Glomerular endothelial cell (primary cell): ENCODE measurements at places on chromosomes 16 and 17. TPM values are rescaled to one million over a fixed set of nuclear protein-coding genes. Genes with fewer than 3 reads are reported as not detected.

The TMEM92 gene
- total RNA-seq, result 0.12 and 0.73 TPM in 2 replicates

The LRRC59 gene
- total RNA-seq, result 142 and 157 TPM in 2 replicates

The KRT27 gene
- not detected in 2 replicates for total RNA-seq

The TRPV2 gene
- total RNA-seq, result 58.5 and 67.3 TPM in 2 replicates

The CACNG1 gene
- not detected in 2 replicates for total RNA-seq

The ARL5C gene
- total RNA-seq, result not detected in 2 replicates

The HSPB9 gene
- total RNA-seq, result not detected in 2 replicates

GRCh38 chr17:40615068-40615840 lies 32.4 kb downstream of the SMARCE1 start:
- peak; percentile 16 for DNase-seq

GRCh38 chr16:88731699-88732098 lies 25.4 kb downstream of the CTU2 start:
- DNase-seq, result no peak

DNA sequence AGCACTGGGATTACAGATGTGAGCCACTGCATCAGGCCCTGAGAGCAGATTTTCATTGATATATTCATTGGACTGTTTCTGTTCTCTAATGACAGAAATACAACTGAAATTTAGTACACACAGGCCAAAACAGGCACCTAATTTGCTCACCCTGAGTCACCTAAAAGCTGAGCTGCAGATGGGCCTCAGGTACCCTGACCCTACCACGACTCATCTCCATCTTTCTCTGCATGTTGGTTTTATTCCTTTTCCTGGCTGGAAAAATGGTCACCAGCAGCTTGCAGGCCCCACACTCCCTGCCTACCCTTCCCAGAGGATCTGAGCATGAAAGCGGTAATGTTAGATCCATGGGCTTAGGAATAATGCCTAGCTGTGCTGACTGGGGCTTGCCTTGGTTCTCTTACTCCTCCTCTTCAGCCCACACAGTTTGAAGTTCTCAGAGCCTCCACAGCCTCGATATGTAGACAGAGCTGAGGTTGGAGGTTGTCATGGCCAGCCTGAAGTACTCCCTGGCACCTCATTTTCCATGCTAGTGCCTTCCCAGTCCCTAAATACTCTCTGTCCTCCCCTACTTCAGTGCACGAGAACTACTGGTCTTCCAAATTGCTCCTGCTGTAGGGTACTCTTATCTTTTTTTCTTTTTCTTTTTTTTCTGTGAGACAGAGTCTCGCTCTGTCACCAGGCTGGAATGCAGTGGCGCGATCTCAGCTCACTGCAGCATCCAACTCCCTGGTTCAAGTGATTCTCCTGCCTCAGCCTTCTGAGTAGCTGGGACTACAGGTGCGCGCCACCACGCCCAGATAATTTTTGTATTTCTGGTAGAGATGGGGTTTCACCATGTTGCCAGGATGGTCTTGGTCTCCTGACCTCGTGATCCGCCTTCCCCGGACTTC lies 51.1 kb downstream of the CENPV start:
- DNase-seq, result no peak

GRCh38 chr16:66427871-66428681 lies 981 bp downstream of the BEAN1 start:
- DNase-seq, result no peak

DNA sequence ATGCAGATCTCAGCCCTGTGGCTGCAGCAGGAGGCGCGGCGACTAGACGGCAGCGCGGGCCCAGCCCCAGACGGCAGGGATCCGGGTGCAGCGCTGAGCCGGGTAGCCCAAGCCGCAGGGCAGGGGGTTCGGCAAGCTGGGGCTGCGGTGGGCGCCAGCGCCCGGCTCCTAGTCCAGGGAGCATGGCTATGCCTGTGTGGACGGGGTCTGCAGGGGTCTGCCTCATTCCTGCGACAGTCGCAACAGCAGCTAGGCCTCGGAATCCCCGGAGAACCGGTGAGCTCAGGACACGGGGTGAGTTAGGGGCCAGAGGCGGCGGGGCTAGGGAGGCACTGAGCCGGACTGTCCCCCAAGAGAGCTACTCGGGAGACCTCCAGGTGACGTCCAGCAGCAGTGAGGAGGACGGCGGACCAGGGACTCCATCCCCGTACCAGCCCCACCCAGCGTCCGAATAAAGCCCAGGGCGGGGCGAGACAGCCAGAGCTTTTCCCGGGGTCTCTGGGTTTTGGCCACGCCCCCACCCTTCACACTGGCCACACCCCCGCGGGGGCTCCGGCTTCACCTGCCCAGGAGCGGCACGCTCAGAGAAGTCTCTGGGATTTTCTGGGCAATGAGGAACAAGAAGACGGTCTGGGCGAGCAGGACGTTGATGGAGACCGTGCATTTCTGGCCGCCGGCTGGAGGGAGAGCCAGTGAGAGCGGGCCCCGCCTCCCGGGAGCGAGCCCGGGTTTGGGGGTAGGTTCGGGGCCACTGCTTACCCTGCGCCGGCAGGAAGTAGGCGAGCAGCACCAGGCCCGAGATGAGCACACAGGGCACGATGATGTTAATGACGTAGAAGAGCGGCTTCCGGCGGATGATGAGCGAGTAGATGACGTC lies 1.1 kb downstream of the C17orf107 start:
- DNase-seq, result no peak

DNA sequence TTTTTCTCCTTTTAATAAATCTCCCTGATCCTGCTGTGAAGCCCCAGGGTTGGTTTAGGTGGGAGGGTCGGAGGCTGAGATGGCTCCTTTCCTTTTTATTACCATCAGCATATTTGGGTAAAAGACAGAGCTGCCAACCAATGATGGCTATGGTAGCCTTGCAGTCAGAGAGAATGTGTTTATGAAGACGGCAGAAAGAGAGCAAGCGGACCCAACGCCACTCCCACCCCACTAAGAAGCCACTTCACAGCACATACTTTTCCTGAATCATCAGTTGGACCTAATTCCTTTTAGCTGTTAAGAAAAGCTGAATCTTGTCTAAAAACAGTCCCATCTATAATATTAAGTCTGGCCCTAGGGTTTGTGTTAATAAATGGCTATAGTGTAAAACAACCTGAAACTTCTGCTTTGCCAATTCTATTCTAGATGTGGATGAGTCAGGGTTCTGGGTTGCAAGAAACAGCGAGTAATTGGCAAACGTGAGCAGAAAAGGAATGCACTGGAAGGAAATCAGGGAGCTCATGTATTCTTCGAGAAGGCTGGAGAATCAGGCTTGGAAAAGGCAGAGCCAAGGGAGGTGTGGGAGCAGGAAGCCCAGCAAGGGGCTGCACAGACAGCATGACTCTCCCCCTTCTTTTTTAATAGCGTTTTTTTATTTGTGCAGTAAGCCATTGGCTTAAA lies 34.0 kb upstream of the PRKCA start:
- DNase-seq, result no peak

DNA sequence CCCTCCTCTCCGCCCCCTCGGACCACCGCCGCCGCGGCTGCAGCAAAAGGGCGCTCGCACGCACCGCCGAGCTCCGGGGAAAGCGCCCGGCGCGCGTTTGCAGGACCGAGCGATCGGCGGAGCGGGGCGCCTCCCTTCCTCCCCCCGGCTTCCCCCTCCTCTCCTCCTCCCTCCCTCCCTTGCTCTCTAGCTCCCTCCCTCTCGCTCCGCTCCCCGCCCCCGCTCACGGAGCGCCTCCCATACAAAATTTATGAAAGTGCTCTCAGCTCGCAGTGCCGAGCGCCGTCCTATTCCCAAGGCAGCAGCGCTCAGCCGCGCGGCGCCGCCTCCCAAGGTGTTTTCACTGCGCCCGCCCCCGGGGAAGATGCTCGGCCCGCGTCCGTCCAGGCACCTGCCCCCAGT lies at the start of gene RTN4RL1:
Gene RTN4RL1 (minus strand): TSS at position 115 of the 402 bp plus-strand sequence. CDS start 469 bp downstream, outside the sequence.
- DNase-seq, result no peak

DNA sequence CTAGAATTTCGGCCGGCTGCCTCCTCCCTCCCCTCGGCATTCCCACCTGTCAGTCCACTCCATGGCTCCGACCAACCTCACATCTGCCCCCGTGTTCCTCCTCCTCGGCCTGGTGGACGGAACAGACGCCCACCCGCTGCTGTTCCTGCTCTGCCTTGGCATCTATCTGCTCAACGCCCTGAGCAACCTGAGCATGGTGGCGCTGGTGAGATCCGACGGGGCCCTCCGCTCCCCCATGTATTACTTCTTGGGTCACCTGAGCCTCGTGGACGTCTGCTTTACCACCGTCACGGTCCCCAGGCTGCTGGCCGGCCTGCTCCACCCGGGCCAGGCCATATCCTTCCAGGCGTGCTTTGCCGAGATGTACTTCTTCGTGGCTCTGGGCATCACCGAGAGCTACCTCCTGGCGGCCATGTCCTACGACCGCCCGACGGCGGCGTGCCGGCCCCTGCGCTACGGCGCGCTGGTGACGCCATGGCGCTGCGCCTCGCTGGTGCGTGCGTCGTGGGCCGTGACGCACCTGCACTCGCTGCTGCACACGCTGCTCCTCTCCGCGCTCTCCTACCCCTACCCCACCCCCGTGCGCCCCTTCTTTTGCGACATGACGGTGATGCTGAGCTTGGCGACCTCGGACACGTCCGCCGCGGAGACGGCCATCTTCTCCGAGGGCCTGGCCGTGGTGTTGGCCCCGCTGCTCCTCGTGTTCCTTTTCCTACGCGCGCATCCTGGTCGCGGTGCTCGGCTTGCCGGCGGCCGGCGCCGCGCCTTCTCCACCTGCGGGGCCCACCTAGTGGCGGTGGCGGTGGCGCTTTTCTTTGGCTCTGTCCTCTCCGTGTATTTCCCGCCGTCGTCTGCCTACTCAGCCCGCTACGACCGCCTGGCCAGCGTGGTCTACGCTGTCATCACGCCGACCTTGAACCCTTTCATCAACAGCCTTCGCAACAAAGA lies at the start of gene OR3A2:
Gene OR3A2 (minus strand): TSS at position 440 of the 948 bp plus-strand sequence.
- DNase-seq, result no peak

DNA sequence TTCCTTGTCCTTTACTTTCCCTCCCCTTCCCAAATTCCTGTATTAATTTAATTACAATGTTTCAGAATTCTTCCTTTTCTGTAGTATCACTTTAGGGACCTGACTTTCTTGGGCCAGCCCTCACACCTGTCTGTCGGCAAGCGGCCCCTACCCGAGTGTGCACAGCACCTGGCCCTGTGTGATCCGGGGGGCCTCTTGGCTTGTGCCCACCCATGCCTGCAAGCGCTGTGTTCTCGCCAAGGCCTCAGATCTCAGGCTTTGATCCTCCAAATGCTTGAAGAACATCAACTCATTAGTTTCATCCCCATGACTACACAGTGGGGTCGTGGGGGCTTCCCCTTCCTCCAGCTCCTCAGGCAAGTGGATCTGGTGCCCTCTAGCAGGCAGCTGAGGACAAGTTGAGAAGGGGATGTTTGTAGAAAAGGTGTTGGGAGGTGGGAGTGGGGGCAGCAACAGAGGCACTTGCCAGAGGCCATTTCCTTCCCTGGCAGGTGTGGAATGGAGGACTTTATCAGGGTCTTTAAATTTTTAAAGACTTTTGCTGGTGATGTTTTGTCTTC lies 15.7 kb upstream of the CDH3 start:
- no peak for DNase-seq

- DNase-seq, result no peak
These were observed 31.0 kb upstream of the ST6GALNAC1 start for GRCh38 chr17:76674600-76674999.

GRCh38 chr16:60907645-60908044 lies 1128.6 kb downstream of the CDH8 start:
- no peak for DNase-seq
